ENCODE measurements at places on chromosomes 12 and 14.

GRCh38 chr14:94115058-94115591 is 4.6 kb downstream of the IFI27 start:
- DNase-seq: no peak

GRCh38 chr12:108147279-108147678 is 18.2 kb downstream of the WSCD2 start:
- no peak for DNase-seq

- DNase-seq: no peak
Measured at GRCh38 chr12:54404061-54405004, 14.7 kb downstream of the ITGA5 start.

DNA sequence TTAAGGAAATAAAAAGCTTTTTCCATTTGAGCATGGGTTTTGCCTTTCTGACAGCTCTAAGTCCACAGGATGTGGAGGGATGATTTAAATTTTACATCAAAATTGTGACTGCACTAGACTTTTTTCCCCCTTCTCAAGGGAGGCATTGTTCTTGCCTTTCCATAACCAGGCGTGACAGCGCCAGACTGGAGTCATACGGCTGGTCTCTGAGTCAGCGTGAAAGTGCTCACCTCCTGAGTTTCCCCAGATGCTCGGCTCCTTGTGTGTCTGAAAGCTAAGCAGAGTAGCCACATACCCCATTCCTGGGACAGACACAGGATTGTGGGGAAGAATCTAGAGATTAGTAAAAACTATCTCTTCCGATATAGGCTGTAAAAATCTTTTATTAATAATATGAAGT is 43.1 kb downstream of the SOX5 start:
- no peak for DNase-seq

- DNase-seq: no peak
Measured at GRCh38 chr12:106740818-106741217, 33.7 kb upstream of the RIC8B start.

GRCh38 chr12:65560286-65560685 is 264.0 kb upstream of the HMGA2 start:
- no peak for DNase-seq

Measured in epithelial cell of proximal tubule (primary cell).